Mammary epithelial cell (primary cell): ENCODE measurements at places on chromosomes 16 and 17. TPM values are rescaled to one million over a fixed set of nuclear protein-coding genes. Genes with fewer than 3 reads are reported as not detected.
A peak's percentile ranks its signal among the peaks of the same experiment; 100 is the strongest.

GRCh38 chr17:63930951-63931575 lies 1.1 kb downstream of the CD79B start:
- DNase-seq, result no peak

- no peak for DNase-seq
Measured at GRCh38 chr17:30379303-30379902, 676 bp downstream of the CPD start.

The MVP gene
- 102 TPM for polyA plus RNA-seq

DNA sequence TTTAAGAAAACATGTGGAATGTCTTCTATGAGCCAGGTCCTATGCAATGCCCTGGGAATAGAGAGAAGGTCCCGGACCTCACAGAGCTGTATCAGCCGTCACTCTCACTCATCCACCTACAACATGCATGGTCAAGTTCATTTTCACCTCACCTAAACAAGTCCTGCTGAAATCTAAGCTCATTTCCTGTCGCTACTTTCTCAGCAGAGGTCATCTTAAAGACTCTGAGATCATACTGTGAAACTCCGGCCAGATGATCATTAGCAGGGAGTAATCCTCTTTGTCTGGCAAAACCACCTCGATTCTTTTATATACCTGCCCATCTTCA lies 66.2 kb upstream of the LYRM9 start:
- peak; percentile 63 for DNase-seq

GRCh38 chr17:43442711-43443110 lies 41.1 kb upstream of the DHX8 start:
- peak; percentile 58 for DNase-seq

DNA sequence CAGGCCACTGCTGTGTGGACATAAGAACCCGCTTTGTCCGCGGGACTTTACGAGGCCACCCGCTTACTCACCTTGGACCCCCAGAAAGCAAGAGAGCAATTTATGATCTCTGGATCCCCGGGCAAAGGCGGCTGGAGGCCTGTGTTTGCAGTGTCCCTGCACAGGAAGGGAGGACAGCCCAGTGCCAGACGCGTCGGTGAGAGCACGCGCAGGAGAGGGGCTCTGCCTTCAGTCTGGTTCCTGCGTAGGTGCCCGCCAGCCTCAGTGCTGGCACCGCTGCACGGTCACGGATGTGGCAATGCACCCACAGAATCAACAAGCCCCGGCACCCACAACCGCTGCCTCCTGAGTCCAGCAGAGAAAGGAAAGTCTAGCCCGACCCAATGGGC lies 248.4 kb downstream of the C16orf95 start:
- no peak for DNase-seq

The TUFM gene
- polyA plus RNA-seq, result 144 TPM

The ALOX15B gene
- polyA plus RNA-seq, result 83.5 TPM

GRCh38 chr17:59858932-59859331 lies 33.8 kb downstream of the TUBD1 start:
- DNase-seq, result no peak

DNA sequence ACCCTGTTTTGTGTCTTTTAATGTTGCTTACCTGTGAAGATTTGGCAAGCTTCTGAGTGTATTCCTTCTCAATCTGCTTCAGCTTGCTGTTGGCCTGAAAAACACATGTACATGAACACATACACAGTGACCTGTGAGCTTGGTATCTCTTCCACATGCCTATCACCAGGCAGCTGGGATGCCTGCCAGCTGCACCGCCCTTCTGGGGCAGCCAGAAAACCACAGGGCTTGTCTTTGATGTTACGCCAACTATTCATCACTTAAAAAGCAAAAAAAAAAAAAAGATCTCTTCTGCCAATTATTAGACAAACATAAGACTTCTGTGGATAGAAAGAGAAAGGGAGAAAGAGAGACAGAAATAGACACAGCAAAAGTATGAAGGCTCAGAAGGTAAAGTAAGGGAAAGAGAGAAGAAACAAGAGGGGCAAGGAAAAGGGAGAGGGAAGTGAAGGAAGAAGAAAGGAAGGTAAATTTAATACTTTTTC lies 189.2 kb upstream of the AXIN2 start:
- DNase-seq, result peak; percentile 94

The MAP2K3 gene
- 49.5 TPM for polyA plus RNA-seq

DNA sequence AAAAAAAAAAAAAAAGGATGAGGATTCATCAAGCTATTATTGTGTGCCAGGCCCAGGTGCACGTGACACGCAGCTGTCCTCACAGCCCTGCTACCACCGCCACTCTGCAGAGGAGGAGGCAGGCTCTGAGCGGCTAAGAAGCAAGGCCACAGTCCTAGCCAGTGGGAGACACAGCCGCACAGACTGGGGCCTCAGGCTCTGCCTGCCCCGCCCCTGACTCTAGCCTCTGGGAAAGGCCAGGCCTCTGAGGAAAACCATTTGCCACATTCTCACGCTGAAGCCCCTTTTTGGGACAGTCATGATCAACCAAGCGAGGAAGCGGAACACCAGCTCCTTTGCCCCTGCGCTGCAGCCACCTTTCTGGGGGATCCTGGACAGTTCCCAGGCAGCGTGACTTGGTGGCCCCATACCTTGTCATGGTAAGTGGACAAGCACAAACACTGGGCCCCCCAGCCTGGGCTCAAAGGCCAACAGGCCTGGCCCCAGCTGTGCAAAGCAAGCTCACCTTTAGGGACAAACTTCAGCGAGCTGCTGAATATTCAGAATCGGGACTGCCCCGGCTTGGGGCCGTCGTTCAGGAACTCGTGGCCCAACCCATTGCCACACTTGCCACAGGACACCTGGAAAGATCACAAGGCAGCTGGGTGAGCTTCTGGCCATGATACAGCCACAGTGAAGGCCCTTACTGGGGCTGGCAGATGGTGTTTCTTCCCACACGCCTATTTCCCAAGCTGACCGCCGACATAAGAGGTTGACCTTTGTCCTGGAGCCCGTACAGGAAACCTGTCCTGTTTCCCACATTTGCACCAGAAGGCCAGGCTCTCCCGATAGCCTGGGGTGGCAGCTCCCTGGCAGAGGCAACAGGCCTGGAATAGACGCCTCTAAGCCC lies 2.5 kb downstream of the MSRB1 start:
- no peak for DNase-seq

GRCh38 chr16:64969221-64969620 lies 152.6 kb downstream of the CDH11 start:
- DNase-seq, result no peak

The C16orf89 gene
- not detected for polyA plus RNA-seq

The SSTR5 gene
- polyA plus RNA-seq, result not detected

GRCh38 chr16:15866451-15866850 lies 9.6 kb upstream of the MYH11 start:
- peak; percentile 69 for DNase-seq

The ATXN7L3 gene
- polyA plus RNA-seq, result 26.3 TPM

The TLCD2 gene
- polyA plus RNA-seq, result 0.87 TPM

- no peak for DNase-seq
Measured at GRCh38 chr16:54459509-54460262, 173.1 kb upstream of the IRX3 start.

DNA sequence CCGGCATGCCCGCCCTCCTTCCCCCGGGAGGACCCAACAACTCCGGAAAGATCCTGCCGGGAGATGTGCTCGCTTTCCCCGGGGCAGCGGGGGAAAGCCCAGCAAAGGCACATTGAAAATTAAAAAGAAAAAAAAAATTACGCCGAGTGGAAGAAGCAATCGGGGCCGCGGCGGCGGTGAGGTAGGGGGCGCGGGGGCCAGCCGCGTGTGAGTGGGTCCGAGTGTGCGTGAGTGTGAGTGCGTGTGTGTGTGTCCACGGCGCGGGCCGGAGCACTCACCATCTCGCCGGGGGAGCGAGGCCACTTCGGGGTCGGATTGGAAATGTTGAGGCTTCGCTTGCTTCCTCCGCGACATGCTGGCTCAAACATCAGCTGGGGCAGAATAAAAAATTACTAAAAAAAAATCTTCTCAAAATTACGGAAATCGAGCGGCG lies at the start of gene SALL1:
Gene SALL1, minus strand, starts transcription at position 383 of the 433 bp plus-strand sequence. Its CDS starts 29 bp downstream, at position 354.
- no peak for DNase-seq

The CACNG5 gene
- polyA plus RNA-seq, result not detected

The LRRC46 gene
- 0.28 TPM for polyA plus RNA-seq

GRCh38 chr16:50642349-50642748 lies 38.8 kb downstream of the SNX20 start:
- DNase-seq, result no peak

- DNase-seq, result no peak
Measured at GRCh38 chr17:10574324-10574723, 24.9 kb upstream of the MYH2 start.

DNA sequence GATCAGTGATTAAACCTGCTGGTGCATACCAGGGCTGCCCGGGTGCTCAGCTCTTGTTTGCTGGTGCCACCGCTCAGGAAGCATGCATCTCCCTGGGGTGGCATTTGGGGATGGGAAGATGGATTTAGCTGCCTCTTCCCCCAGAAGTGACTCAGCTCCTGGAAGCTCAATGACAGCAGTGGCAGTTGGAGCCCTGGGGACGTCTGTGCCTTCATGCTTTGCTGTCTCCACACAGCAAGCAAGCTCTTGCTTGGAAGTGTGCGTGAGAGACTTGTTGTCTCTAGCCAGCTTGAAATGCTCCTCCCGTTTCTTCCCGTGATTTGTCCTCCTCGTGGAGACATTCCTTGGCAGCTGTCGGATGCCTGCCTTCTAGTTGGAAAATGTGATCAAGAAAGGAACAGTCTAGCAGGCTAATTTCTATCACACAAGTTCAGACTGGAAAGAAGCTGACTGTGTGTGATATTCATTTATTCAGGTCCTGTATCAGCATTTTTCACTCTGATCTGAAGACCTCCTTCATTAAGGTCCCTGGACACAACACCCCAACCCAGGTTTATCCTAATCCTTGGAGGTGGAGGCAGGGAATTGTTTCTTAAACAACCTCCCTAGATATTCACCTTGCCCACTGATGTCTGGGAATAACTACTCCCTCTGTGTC lies 73.0 kb downstream of the BMERB1 start:
- peak; percentile 5 for DNase-seq

The NEK8 gene
- polyA plus RNA-seq, result 4.6 TPM

- no peak for DNase-seq
Measured at GRCh38 chr17:45837187-45837586, 7.5 kb upstream of the SPPL2C start.

DNA sequence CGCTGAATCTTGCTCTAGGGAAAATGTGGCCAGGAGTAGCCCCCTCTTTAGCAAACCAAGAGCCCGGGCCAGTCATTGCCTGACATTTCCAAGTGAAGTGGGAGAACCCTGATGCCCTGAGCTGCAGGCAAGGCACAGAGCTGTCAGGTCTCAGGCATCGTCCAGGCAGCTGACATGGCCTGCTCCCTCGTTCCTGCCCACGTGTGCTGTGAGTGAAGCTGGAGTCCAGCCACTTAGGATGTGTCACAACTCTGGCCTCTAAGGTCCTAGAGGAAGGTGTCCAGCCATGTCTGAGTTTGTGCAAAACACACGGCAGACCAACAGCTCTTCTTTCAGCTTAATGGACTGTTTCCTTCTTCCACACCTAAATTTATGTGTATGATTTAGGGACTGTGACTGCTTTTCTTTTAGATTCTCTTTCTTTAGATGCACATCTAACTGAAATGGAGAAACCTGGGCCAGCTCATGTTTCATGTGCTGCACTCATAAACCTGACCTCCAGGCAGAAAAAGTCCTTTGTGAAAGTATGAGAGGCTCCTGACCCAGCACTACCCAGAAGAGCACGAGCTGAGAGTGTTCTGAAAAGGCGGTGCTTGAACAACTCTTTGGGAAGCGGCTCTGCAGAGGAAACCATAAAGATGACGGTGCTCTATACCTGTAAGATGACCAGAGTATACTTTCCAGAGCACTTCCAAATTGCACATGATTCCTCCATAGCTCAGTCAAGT lies 14.8 kb upstream of the LIMD2 start:
- DNase-seq, result no peak

The TAC4 gene
- polyA plus RNA-seq, result not detected

The CNGB1 gene
- 0.18 TPM for polyA plus RNA-seq

DNA sequence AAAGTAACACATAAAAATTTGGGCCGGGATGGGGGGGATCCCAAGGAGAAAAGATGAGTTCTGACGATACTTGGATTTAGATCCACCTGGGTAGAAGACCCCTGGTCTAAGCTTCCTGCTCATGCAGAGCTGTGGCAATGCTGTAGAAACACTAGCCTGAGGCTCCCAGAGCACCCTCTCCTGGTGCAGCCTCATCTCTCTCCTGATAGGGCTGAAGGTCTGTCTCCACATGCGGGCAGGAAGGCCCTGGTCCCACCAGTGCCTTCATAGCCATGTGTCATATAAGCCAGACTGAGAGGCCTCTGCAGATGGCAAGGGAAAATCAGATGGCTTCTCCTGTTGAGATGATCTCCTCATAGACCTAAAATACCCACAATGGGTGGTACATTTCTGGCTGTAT lies 518.0 kb upstream of the ZFHX3 start:
- no peak for DNase-seq

DNA sequence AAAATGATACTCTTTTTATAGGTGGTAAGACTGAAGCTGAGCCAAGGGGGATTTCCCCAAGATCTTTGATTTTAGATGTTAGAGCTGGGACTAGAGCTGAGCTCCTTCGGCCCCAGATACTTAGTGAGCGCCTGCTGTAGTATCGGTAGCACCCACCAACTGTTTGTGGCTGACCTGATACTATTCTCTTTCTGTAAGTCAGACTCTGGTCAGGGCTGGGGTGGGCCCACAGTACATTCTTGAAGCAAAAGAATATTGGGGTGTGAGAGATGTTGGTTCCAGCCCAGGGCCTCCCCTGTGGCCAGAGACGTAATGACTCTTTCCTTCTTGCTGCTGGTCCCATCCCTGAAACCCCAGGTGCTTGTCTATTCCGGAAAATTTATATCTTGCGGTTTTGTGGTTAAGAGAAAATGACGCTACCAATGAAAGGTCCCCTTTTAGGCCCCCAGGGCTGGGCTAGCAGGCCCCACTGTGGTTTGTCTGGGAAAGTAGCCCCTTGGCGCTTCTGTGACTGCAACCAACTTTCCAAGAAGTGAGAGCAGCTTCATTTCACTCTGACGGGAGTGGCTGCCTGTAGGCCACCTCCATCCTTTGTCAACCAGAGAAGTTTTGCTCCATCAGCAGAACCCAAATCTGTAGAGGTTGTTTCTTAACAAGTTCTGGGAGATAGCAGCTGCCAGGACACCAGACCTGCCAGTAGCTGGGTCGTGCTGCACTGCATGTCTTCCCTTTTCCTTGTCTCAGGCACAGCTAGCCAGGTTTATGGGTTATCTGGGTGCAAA lies 86.4 kb upstream of the LGALS9 start:
- peak; percentile 54 for DNase-seq

- DNase-seq, result no peak
Measured at GRCh38 chr17:45411348-45412105, 21.1 kb downstream of the ARHGAP27 start.

- DNase-seq, result no peak
Measured at GRCh38 chr16:11224096-11224893, 31.7 kb downstream of the SOCS1 start.

The ABCC11 gene
- polyA plus RNA-seq, result 0.42 TPM
